ENCODE measurements at places on chromosomes 5 and 9.
A peak's percentile ranks its signal among the peaks of the same experiment; 100 is the strongest.

- DNase-seq: no peak
Observed at GRCh38 chr5:172769616-172770373, 1.2 kb downstream of the DUSP1 start.

GRCh38 chr5:127076315-127077129, 3.2 kb upstream of the C5orf63 start:
- DNase-seq: no peak

- no peak for DNase-seq
Observed at GRCh38 chr9:109708451-109708945, 71.5 kb upstream of the PALM2AKAP2 start.

DNA sequence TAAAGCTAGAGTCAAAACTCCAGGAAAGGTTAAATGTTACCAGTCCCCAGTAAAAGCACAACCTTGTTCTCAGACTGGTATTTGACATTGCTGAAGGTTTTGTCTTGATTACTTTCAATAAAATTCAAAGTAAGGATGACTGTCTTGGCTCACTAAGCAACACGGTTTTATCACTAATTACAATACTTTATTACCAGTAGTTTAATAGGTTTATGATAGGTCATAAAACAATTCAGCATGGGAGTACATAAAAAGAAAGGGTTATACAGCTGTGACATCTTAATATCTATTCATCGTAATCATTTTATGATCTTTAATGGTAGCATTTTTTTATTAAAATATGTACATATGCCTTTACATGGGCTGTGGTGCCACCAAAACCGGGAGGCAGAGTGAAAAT, 370.7 kb upstream of the IRX2 start:
- no peak for DNase-seq

GRCh38 chr9:105281926-105282325, 37.5 kb downstream of the SLC44A1 start:
- no peak for DNase-seq

DNA sequence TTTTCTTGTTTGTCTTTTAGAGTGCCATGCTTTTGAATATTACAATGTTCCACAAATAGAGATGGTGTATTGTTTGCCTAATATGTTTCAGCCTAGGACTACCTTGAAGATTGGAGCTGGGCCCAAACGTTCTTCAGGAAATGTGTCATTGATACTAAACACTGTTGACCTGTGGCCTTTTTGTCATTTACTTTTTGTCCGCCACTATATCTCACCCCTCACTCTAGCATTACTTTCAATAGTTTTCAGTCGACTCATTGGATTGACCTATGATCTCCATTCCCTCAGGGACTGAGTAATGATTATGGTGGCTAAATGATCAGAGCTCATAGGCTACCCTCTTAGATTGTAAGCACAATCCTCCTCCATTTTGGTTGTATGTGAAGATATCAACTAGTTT, 115.8 kb downstream of the NUDT12 start:
- DNase-seq: no peak

- no peak for DNase-seq
Observed at GRCh38 chr9:96599298-96599697, 20.3 kb downstream of the CDC14B start.

DNA sequence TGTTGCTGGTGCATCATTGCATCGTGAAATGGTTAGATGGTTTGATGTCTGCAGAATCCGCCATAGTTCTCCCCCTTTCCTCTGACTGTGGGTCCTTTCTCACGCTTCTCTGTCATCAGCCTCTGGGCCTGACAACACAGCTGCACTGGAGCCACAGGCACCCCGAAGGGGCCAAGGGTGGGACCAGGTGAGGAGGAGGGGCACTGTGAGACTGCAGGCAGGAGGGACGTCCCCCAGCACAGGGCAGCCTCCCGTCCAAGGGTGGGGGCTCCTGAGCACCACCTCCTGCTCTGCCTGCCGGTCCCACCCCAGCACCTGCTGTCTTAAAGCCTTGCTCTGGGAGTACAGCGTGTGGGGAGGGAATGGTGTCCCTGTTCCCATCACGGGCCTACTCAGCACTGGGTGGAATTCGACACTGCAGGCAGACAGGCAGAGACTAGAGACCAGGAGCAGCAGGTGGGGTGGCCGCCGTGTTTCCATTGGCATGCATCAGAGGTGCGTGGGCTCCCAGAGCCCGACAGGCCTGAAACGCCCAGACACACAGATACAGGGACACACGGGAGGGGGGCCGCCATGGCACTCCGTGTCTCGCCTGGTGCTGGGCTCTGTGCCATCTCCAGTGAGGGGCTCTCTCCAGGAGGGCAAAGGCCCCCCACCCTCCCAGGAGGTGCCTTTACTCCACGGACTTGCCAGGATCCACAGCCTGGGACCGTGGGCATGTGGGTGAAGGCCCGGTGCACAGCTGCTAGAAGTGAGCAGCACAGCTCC, 15.0 kb downstream of the CACNA1B start:
- peak; percentile 36 for DNase-seq

Measured in D341Med (cell line).